NK-92 treated with Interleukin-12 subunit alpha and Interleukin-12 subunit beta, amount 100 ng/mL, for 24 hours (cell line): ENCODE measurements at places on chromosomes 2 and 18.

GRCh38 chr2:160581448-160581847 is 87.8 kb upstream of the RBMS1 start:
- no peak for DNase-seq

DNA sequence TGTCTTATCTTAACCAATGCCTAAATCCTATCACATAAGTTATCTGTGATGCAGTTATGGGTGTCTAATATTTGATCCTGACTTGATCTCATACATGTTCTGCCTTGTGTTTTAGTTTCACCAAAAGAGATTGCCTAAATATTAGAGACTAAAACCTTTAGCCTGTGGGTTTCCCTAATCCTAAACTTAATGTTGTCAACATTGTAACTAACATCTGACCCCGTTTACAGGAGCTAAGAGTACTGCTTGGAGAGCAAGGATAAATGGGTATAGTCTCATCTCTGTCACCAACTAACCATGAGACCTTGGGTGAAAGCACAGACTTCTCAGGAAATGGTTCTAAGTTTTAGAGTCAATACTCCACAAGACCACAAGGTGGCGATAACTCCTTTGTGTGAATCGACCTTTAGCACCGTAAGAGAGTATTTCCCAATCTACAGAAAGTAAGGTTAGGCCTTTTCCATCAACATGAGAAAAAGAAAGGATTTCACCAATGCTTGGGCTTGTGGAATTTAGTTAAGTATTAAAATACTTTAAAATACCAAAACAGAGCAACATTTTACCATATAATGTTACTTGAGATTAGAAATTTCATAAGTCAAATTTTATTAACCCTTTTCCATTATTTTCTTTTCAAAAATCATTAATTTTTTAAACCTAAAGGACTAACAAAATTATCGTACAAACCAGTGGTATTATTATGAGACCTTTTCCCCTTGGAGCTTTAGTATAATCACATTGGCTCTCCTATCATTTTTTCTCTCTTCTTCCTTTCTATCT is 60.5 kb downstream of the G6PC2 start:
- no peak for DNase-seq

DNA sequence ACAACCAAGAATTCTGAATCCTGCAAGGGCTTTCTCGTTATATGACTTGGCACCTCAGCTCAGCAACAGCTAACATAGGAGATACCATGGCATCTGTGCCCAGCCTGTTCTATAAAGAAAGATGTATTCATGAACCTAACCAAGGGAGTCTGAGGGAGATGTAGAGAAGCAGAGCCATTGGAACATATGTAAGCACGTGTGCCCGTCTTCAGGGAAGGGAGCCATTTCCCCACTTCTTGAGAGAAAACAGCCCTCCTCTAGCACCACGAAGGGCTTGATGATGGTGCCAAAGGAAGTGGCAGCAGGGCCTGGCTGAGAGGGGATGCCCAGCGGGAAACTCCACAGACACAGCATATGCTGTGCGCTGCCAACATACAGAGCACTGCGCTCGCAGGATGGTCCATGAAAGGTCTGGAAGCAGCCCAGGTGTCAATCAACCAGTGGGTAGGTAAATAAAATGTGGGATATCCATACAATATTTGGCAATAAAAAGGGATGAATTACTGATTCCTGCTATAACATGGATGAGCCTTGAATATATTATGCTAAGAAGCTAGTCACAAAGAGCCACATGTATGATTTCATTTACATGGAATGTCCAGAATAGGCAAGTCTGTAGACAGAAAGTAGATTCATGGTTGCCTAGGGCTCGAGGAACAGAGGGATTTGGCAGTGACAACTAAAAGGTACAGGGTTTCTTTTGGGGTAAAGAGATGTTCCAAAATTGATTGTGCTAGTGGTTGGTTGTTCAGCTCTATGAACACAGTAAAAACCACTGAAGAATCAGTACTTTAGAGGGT is 16.1 kb downstream of the TMEM247 start:
- DNase-seq = no peak

GRCh38 chr2:5264361-5264760 is 427.8 kb upstream of the SOX11 start:
- DNase-seq = no peak
